ENCODE measurements at places on chromosomes 3 and 15.
A peak's percentile ranks its signal among the peaks of the same experiment; 100 is the strongest.

GRCh38 chr3:106609666-106610301 lies 741.0 kb upstream of the CBLB start:
- DNase-seq, result peak; percentile 88

DNA sequence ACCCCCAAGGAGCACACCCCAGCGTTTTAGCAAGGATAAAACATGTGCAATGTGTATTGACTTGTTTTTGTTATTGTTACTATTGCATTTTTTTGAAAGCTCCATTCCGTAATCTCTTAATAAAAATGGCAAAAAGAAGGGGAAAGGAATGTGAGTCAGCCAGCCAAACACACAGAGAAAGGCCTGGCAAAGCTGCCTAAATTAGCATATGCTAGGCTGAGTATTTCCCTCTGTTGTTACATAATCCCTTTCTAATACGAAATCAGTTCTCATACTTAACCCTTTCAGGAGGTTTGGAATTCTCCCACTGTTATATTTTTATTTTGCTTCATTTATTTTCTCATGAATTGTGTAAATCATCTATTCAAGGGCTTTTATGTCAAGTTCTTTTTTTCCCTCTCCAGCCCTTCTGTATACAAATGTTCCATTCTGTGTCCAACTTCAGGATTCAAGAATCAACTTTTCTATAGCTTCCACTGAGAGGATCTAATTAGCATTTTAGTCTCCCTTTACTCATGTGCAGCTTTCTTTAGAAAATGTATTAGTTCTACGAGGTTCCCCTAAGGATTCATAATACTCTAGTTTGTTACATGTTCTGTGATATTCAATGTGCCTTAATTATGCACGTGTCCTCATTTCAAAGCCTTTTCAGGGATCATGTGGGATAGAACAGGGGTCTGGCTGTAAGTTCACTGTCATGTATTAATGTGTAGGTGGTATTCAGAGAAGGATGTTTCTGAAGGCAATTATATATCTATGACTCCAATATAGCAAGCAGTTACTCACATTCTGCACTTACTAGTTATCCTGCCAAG lies 9.2 kb downstream of the CADM2 start:
- no peak for DNase-seq

DNA sequence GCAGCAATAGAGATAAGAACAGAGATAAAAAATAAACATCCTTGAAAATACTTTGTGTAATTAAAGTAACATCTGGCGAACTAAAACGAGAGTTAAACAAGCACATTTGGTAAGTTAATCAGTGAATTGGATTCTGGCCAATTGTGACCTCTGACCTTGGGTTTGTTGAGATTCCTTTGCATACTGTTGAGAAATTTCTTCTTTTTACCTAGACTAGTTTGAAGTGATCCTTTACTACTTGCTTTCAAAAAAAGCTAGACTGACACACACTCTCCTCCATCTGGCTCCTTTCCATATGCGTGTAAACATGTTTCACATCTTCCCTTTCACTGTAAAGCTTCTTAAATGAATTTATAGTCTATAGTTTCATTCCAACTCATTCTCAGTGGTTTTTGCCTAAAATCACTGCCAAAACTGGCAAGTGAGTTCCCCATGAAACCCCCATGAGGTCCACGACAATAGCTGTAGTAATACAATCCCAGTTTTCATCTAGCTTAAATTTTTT lies 17.3 kb upstream of the GBE1 start:
- peak; percentile 45 for DNase-seq

DNA sequence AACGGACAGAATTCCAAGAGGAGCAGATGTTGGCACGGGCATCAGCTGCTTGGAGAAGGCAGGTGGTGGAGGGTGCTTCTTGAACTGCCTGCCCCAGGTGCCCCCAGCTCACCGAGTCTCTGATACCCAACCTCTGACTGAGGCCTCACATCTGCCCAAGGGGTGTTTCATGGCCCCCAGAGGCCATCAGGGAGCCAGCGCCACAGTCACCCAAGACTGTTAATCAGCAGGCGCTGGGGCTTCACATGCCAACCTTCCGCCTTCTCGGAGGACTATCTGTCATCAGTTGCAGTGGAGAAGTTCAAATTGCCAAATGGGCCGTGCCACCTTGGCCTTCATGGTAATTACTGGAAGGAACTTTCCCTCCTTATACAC lies 61.9 kb upstream of the SLC6A1 start:
- DNase-seq, result no peak

DNA sequence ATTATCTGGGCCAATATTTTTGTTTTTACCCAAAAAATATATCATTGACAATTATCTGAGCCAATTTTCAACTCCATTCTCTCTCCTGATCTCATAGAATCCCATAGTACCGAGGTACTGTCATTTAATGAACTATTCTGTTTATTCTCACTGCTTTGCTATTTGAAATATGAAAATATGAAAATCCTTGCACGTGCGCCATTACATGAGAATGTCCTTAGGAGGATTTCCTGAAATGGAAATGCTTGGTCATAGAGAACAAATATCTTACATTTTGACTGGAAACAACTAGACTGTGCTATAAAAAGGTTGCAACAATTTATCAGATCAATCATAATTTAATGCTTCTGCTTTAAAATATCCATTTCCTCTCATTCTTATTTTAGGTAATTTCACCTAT lies 18.3 kb downstream of the FRMD4B start:
- no peak for DNase-seq

GRCh38 chr15:29064731-29065130 lies 179.0 kb downstream of the APBA2 start:
- no peak for DNase-seq

- no peak for DNase-seq
Observed at GRCh38 chr3:120615847-120616609, 19.9 kb downstream of the NDUFB4 start.

DNA sequence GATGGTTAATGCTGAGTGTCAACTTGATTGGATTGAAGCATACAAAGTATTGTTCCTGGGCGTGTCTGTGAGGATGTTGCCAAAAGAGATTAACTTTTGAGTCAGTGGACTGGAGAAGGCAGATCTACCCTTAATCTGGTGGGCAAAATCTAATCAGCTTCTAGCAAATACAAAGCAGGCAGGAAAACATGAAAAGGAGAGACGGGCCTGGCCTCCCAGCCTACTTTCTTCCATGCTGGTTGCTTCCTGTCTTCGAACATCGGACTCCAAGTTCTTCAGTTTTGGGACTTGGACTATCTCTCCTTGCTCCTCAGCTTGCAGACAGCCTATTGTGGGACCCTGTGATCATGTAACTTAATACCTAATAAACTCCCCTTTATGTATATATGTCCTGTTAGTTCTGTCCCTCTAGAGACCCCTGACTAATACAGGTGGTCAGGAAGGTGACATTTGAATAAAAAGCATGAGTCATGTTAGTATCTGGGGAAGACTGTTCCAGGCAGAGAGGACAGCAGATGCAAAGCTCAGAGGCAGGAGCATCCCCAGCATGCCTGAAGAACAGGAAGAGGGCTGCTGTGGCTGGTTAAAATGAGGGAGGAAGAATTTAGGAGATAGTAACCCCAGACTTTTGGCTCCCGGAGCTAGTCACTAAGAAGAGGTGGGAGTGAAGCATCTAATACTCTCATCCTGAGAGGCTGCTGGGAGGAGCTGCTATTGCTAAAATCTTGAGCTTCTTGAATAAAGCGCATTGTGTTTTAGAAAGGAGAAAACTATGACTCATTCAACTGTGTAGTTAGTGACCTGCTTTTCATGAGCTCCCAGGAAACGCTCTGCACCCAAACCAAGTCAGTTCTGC lies 207.4 kb upstream of the HES1 start:
- DNase-seq, result no peak

GRCh38 chr3:7567160-7567559 lies 706.2 kb downstream of the GRM7 start:
- DNase-seq, result peak; percentile 5

All from GM12865 (cell line).